Activated T-cell treated with anti-CD3 and anti-CD28 coated beads, Interleukin-2, amount 50 U/mL, for 24 hours (primary cell): ENCODE measurements at places on chromosomes 1 and 21.

DNA sequence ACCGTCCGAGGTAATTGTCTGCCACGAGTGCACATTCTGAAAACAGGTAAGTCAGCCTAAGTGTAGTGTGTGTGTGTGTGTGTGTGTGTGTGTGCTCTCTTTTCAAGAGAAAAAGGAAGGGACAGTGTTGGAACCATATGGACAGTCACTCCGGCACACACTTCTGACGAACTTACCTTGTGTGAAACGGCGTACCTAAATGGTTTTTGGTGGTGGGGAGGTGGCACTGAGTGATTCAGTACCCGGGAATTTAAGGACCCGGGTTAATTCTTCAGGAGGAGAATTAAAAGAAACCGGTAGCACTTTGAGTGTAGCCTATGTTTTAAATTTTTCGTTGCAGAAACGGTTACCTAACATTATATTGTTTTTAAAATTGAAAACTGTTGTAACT, 286 bp downstream of the ODR4 start:
- DNase-seq = no peak

- DNase-seq = no peak
Measured at GRCh38 chr1:193185901-193186731, at the start of gene B3GALT2. Gene B3GALT2 (minus strand): TSS chr1:193186613. CDS start chr1:193181562, 5,051 bp downstream.

GRCh38 chr1:83029050-83029449, 969.9 kb downstream of the TTLL7 start:
- DNase-seq = no peak

GRCh38 chr1:85975912-85976371, 180.6 kb downstream of the COL24A1 start:
- DNase-seq = no peak

DNA sequence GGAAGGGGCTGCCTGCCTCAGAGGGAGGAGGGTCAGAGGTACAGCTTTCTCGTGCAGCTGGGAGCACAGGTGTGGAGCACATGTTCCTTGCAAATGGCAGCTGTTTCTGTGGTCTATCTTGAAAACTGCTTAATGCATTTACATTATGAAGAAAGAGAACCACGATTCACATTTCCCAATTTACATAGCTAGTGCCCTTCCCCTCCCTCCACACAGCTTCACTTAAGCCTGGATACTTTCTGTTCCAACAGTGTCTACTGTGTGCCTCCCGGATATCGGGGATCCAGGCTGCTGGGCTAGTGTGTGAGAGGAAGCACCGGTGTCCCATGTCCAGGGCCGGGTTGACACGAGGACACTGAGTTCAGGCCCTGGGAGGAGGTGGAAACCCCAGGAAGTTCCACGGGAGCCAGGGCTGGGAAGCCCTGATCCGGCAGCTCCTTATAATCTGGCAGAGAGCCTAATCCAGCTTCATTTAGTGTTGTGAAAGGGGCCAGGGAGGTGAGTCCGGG, 31.6 kb downstream of the TMCC2 start:
- DNase-seq = no peak

DNA sequence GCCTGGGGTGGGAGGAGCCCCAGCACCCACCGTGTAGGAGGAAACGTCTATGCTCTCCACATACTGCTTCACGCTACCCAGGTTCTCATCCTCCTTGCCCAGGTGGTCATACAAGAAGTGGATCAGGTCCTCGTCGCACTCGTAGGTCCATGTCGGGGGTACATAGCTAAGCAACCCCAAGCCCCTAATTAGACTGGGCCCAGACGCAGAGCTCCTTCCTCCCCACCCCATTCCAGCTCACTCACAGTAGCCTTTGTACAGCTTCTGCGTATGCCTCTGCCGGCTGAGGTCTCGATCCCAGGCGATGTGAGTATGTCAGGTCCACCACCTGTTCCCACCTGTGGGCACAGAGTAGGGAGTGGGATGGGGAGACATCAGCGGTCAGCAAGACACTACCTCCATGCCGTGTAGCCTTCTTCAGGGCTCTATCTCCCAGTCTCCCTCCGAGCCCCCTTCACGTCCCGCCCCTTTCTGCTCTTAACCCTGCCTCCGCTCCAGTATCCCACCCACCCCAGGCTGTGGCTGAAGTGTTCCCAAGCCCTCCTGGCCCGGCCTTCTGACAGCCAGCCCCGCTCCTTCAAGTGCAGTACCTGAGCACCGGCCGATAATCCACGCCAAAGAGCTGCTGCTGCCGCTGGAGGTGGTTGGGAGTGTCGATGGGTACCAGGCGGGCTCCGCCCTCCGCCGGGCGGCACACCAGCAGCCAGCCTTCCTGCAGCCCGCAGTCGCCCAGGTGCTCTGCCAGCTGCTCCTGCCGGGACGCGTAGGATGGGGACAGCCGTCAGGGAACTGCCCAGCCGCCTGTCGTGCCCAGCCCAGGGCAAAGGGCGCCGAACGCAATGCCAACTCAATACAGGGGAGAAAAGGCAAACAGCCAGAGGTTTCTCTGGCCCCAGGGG, 919 bp downstream of the HECTD3 start:
- DNase-seq = peak; percentile 59

GRCh38 chr1:30331415-30332065, 391.8 kb downstream of the MATN1 start:
- DNase-seq = no peak

DNA sequence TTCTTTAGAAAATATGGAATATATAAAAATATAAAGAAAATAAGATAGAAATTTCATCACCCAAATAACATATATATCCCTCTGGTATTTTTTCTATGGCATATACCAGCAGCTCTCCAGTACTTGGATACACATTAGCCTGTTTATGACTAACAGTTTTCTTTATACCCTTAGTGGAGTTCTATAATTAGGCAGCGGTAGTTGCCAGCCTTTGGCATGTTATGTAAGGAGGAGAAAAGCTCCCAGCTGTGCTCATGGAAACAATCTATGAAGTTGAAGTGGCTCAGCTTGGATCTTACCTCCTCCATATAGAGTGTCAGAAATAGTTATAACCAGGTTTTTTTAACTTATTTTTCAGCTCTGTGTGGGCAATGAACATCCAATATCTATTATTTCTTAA, 1636.8 kb downstream of the AMY1C start:
- DNase-seq = no peak

DNA sequence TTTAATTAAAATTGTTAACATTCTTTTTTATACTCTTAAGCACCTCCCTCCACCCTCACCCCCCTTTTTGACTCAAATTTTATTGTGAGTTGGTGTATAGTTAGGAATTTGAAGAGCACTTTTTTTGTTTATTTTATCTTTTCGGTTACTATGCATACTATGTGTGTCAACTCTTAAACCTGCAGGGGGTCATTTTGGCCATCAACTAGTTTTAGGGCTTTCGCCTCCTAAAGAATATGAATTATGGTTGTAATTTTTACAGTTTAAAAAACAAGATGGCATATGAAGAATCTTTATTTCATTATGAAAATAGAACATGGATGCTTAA, 9.7 kb downstream of the BACH1 start:
- no peak for DNase-seq

GRCh38 chr1:178266619-178267066, 172.7 kb downstream of the RASAL2 start:
- DNase-seq = no peak

DNA sequence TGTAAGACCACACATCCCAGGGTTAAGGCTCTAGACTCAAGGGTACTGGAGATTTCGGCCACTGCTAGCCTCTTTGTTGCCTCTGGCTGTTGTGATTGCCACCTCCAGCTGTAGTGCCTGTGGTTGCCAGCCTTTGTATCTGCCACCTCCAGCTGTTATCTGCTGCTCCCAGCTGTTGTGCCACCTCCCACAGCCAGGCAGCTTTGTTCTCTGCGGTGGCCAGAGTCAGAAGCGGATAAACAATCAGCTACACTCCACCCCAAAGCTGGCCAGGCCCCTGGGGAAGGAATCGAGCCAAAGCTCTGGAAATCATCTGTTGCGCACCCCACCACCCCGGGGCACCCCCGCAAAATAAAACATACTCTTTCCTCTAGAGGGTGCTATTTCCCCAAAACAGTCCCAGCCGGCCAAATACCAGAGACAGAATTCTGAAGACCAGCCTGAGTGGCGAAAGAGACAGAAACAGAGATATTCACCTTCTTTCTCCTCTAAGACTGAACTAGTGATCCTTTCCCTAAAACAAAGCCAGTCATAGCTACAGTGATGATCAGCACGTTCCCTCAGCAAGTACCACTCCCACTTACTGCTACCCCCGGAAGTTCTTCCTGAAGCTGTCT, 14.8 kb upstream of the PIGM start:
- peak; percentile 50 for DNase-seq

- DNase-seq = no peak
Measured at GRCh38 chr21:16285605-16286126, 555.9 kb downstream of the USP25 start.

GRCh38 chr1:155186067-155186793, 12.6 kb downstream of the TRIM46 start:
- no peak for DNase-seq

- DNase-seq = peak; percentile 62
Measured at GRCh38 chr1:203216274-203217138, 13.0 kb downstream of the CHIT1 start.

GRCh38 chr1:58576727-58577653, at the start of gene TACSTD2:
Gene TACSTD2 (minus strand): TSS chr1:58577252. CDS start chr1:58577156, 96 bp downstream.
- DNase-seq = peak; percentile 39

DNA sequence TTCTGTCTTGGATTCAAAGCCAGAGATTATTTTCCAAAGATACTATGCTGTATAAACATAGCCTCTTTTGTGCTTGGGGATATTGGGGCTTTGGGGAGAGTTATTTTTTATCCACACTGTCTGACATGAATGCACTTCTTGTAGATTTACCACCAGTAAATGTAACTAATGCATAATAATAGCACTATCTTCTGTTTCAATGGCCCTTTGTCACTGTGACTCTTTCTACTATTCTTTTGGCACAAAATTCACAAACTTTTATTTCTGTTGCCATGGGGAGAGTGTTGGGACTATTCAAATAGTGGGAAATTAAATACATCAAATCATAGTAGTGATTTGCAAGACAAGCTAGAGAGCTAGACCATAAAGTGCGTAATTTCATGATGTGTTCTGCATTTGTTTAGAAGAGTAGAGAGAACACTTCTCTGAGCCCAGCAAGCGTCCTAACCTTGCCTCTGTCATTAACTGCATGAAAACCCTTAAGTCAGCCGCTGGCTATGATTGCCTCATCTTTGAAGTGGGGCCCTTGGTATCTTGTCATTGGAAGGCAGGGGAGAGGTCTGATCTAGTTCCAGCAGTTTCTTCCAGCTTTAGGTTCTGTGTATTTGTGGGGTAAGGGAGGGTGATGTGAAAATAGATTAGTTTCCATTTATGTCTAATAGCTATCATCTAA, 154.4 kb downstream of the HHAT start:
- no peak for DNase-seq

- no peak for DNase-seq
Measured at GRCh38 chr1:2806591-2806990, 5.1 kb upstream of the TTC34 start.

- DNase-seq = no peak
Measured at GRCh38 chr1:203103216-203103615, 17.4 kb upstream of the MYOG start.

GRCh38 chr1:206925106-206925736, 3.5 kb upstream of the FCMR start:
- DNase-seq = no peak

- no peak for DNase-seq
Measured at GRCh38 chr1:171754971-171755370, 13.1 kb upstream of the VAMP4 start.

DNA sequence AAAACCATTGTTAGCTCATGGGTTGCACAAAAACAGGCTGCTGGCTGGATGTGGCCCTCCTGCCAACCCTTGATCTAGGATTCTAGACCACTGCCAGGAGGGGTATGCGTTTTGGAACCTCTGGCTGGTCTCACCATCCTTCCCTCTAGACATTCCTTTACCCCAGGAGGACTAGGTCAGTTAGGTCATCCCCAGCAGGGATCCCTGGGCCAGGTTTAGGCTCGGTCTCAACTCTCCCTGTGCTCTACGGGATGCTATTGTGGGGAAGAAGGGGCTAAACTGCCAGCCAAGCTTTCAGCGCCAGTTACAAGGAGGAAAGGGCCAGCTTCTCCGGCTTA, 22.7 kb downstream of the SLC2A1 start:
- no peak for DNase-seq

GRCh38 chr21:44478801-44479167, 23.5 kb downstream of the LRRC3 start:
- no peak for DNase-seq

DNA sequence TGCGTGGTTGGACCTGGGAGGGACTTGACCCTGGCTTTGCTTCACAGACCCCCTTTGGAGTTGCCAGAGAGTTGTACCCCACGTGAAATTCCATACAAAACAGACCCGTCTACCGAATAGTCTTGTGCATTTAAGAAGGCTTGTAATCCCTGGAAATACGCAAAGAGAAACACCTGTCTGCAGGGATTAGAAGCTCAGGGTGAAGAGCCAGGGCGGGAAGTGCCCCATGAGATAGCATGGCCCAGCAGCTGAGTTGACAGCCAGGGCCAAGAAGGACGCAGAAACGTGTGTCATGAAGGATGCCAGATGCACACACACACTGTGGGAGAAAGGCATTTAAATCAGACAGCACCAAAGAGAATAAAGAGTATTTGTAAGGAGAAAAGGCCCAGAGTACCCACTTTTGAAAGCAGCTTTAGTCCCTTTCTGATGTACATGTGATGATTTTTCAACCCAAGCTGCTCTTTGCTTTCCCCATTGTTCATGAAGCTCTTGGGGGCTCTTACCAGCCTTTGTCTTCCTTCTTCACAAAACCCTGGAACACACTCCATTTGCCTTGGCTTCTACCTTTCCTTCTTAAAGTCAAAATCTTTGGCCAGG, 46.6 kb downstream of the PCP4 start:
- no peak for DNase-seq

DNA sequence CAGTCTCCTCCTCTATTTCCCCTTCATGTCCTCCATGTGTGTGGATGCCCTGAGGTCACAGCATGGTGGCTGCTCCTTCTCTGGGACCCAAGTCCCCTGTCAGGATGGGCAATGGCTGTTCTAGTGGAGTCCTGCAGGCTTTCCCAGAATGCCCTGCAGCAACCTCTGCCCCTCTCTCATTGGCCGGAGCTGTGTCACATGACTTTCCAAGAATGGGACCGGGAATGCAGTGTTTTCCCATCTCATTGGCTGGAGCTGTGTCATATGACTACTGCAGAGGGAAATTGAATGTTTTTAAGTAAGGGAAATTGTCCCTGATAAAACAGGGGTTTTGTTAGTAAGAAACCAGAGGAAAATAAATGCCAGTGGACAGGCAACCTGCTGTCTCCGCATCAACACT, 365.9 kb downstream of the PTPRU start:
- DNase-seq = no peak

DNA sequence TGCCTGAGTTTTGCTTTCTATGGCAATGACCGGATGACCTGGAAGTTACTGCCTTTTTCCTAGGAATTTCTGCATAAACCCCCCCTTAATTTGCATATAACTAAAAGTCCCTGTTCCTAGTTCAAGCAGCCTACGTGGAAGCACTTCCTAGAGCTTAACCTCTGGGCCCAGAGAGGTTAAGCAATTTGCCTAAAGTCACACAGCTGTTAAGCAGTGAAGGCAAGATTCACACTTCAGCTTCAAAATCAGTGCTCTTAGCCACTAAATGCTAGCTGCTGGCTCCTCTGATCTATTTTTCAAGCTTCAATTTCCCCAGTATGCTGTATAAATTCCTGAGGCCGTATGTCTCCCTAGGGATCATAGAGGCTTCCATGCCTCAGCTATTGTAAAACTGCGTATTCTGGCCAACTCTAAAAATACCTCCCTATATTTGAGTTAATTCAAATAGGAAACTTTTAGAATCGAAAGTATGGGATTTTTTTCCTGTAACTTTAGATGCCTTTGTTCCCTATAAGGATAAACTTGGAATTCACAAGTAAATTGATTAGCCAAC, 53.1 kb upstream of the CD5L start:
- no peak for DNase-seq
